ENCODE measurements at places on chromosomes 6 and 20. TPM values are rescaled to one million over a fixed set of nuclear protein-coding genes. Genes with fewer than 3 reads are reported as not detected.

PRSS16 gene
- total RNA-seq: 9.0 TPM

- peaks cover 16% of the 10 kb centered on the region for H3K4me1 ChIP-seq
- peak; percentile 27 for DNase-seq
- H3K27ac ChIP-seq: peak overlapping the region; percentile 67
Observed at GRCh38 chr20:47784599-47785310, 526 bp downstream of the SULF2 start.

- no peaks in the 10 kb centered on the region for H3K27me3 ChIP-seq
- no peaks in the 10 kb centered on the region for H3K36me3 ChIP-seq
- H3K27ac ChIP-seq: no peak overlapping the region
- no peak overlapping the region for H3K4me3 ChIP-seq
- no peaks in the 10 kb centered on the region for H3K4me1 ChIP-seq
Observed at GRCh38 chr6:71466362-71466761, 177.8 kb downstream of the OGFRL1 start.

- H3K27ac ChIP-seq: peak within 1 kb of the TSS; percentile 79
- H3K4me3 ChIP-seq: peak within 1 kb of the TSS; percentile 36
- H3K36me3 ChIP-seq: no peaks in the 10 kb centered on the region
- H3K4me1 ChIP-seq: no peaks in the 10 kb centered on the region
Observed at GRCh38 chr6:54308289-54308985, at the start of gene TINAG. Gene TINAG, plus strand, starts transcription at chr6:54308441. Its CDS starts 110 bp downstream, at chr6:54308551.

- H3K27ac ChIP-seq: no peak overlapping the region
- H3K4me1 ChIP-seq: no peaks in the 10 kb centered on the region
- DNase-seq: no peak
- no peaks in the 10 kb centered on the region for H3K36me3 ChIP-seq
- H3K4me3 ChIP-seq: no peak overlapping the region
- H3K27me3 ChIP-seq: no peaks in the 10 kb centered on the region
Observed at GRCh38 chr6:165515963-165516624, 146.9 kb downstream of the PDE10A start.

GRCh38 chr6:106087548-106088325 lies 1.6 kb downstream of the PRDM1 start:
- H3K27ac ChIP-seq: peak overlapping the region; percentile 72
- no peaks in the 10 kb centered on the region for H3K4me1 ChIP-seq
- H3K4me3 ChIP-seq: no peak overlapping the region
- peak; percentile 28 for DNase-seq

PCK1 gene
- total RNA-seq: 744 TPM

GRCh38 chr6:161338015-161338414 lies 64.2 kb upstream of the AGPAT4 start:
- H3K4me3 ChIP-seq: no peak overlapping the region
- no peak overlapping the region for H3K27ac ChIP-seq
- no peaks in the 10 kb centered on the region for H3K36me3 ChIP-seq

HLA-DQA2 gene
- not detected for total RNA-seq

IPCEF1 gene
- total RNA-seq: 1.8 TPM

RCAN2 gene
- 7.6 TPM for total RNA-seq

PRL gene
- not detected for total RNA-seq

GRCh38 chr6:63764318-63764916 lies 128.8 kb downstream of the PHF3 start:
- no peak for DNase-seq
- H3K36me3 ChIP-seq: no peaks in the 10 kb centered on the region
- H3K4me1 ChIP-seq: no peaks in the 10 kb centered on the region
- H3K27me3 ChIP-seq: peaks cover 11% of the 10 kb centered on the region
- no peak overlapping the region for H3K27ac ChIP-seq
- H3K4me3 ChIP-seq: no peak overlapping the region

C6orf15 gene
- total RNA-seq: not detected

GRCh38 chr6:17415321-17415720 lies 21.9 kb downstream of the CAP2 start:
- DNase-seq: no peak
- H3K4me3 ChIP-seq: no peak overlapping the region
- H3K27me3 ChIP-seq: no peaks in the 10 kb centered on the region
- H3K4me1 ChIP-seq: no peaks in the 10 kb centered on the region
- H3K27ac ChIP-seq: no peak overlapping the region

DNA sequence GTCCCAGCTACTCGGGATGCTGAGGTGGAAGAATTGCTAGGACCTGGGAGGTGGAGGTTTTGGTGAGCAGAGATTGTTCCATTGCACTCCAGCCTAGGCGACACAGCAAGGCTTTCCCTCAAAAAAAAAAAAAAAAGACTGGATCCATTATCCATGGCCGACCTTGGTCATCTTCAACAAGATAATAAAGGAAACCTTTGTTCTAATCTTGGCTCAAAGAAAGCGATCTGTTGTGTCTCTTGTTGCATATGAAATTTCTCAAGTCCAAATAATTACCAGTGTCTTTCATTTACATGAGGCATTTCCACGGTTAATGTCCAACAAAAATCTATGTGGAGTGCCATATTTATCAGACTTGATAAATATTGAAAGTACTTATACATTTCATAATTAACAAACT lies 23.7 kb upstream of the KIF16B start:
- no peak overlapping the region for H3K27ac ChIP-seq
- no peaks in the 10 kb centered on the region for H3K4me1 ChIP-seq
- no peaks in the 10 kb centered on the region for H3K36me3 ChIP-seq
- H3K4me3 ChIP-seq: no peak overlapping the region
- no peak for DNase-seq
- H3K27me3 ChIP-seq: no peaks in the 10 kb centered on the region
